ENCODE measurements at places on chromosomes 1 and 21. TPM values are rescaled to one million over a fixed set of nuclear protein-coding genes. Genes with fewer than 3 reads are reported as not detected.

DNA sequence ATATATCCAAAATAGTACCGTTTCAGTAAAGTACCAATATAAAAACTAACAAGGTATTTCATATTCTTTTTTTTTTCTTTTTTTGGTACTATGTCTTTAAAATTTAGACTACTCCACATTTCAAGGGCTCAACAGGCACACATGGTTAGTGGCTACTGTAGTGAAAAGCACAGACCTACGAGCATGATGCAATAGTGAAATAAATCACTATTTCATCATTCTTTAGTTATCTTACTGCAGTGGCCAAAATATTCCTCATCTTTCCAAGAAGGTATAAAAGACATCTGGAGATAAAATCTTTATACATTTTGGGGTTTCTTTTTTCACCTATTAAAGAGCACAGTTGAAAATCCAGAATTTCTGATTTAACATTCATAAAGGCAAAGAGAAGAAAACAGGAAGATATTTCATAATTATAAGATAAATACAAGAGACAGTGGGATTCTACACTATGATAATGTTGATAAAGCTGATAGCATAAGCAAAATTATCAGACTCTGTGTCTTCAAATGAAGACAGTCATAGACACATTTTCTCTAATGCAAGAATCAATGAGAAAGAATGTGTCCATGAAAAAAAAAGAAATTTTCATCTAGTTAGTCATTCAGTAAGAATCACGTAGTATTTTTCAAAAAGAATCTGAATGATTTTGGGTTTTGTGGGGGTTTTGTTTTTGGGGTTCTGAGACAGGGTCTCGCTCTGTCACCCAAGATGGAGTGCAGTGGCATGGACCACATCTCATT is 41.9 kb downstream of the CEP170 start:
- DNase-seq: no peak

DNA sequence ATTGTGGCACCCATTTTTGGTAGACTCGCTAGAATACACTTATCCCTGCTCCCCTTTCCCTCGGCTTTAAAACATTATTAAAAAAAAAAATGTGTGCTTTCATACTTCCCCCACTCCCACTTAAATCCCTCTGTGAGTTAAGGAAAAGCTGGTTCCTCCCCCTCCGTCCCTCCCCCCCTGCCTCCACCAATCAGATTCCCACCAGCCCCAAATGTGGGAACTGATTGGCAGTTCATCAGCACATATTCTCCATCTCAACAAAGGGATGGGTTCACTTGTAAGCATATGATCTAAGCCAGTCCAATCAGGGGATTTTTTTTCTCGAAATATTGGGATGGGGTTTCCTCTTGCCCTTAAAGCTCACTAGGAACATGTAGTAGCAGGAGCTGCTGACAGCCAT is 10.8 kb upstream of the FYB2 start:
- no peak for DNase-seq

DNA sequence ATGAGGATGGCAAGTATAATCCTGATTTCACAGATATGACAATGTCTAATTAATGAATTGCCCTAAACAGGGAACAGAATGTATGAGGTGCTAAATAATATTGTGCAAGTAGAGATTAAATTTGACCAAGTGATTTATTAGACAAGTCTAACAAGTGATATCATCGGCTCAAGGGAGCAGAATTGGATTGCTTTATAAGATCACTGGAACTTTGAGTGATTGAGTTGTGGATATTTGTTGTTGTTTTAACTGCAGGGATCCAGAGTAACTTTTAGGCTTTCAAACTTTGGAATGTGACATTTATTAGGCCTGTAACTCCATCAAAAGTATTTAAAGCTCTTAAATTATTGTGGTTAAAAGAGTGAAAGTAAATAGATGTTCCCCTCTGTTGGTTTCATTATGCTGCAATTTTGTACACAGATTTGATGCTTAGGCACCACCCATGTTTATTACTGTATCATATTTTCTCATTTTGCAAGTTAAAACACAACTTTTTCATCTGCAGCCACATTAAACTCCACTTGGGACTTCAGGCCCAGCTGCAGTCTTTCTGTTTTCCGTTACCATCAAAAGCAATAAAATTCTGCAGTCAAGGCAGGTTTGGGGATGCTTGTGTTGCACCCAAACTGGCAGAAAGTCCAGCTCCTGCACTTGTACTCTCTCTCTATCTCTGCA is 206.6 kb downstream of the HLX start:
- no peak for DNase-seq

Gene KLHDC8A
- total RNA-seq: not detected

- no peak for DNase-seq
These were observed 643.5 kb downstream of the AJAP1 start for GRCh38 chr1:5297886-5298239.

GRCh38 chr1:22645931-22646330 is 2.5 kb downstream of the C1QC start:
- no peak for DNase-seq

DNA sequence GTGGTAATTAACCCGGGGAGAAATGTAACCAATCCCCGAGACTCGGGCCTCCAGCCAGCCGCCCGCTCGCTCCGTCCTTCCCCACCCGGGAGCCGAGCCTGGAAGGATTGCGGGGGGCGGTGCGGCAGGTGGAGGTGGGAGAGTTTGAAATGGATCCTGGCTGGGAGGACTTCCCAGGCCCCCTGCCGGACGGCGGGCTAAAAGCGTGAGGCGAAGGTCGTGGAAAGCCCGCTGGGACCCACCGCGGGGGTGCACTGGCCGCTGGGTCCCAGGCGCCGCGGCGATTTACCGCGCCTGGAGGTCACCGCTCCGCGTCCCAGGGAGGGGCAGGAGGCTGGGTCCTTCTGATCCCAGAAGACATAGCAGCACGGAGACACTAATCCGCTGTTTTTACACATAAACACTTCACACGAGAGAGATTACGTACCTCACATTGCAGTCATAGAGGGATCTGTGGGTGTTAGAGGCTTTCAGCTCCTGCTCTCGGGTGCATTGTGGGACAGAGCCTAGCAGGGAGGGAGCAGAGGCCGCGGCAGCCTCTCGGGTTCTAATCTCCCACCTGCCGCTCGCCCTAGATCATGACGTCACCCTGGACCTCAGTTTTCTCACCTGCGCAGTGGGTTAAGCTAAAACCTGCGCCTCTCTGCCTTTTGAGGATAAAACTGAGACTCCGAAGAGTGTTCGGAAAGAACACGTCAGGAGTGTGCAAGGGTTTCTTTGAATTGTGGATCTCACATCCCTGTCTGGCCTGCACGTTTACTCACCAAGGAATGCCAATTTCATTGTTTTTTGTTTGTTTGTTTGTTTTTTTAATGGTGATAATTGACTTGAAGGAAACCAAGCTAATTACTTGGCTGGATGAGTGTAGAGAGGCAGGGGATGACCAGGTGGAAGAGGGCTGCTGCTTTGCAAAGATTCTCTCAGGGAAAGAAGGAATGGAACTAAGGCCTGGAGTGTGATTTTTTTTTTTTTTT is 17.1 kb upstream of the TMEM9 start:
- peak; percentile 65 for DNase-seq

GRCh38 chr1:233060461-233060994 is 110.1 kb downstream of the NTPCR start:
- no peak for DNase-seq

DNA sequence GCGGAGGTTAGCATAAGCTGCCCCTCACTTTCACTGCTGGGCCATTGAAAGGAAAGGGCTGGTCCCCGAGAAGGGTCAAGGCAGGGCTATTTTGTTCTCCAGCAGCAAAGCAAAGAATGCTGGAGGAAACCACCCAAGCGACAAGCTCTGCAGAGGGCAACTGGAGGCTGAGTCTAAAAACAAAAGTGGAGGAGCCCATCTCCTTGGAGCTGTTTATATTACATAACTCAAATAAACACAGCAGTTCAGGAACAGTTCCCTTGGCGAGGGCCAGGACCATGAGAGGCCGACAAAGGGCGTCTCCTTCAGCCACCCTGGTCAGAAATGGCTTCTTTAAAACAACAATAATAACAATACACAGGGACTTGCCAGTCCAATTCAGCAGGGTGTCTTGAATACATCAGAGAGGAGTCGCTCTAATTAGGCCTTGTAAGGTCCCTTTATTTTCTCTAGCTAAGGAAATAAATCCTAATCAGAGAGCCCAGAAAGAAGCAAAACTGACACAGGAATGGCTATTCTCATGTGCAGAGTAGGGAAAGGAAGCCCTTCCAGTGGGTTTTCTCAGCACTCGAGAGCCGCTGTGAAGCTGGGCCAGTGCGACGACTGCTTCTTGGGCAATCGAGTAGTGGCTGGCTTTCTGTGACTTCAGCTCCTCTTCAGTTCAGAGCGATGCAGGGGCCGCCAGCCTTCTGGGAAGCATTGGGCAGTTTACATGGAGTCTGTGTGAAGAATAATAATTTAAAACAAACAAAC is 57.0 kb upstream of the TARBP1 start:
- no peak for DNase-seq

DNA sequence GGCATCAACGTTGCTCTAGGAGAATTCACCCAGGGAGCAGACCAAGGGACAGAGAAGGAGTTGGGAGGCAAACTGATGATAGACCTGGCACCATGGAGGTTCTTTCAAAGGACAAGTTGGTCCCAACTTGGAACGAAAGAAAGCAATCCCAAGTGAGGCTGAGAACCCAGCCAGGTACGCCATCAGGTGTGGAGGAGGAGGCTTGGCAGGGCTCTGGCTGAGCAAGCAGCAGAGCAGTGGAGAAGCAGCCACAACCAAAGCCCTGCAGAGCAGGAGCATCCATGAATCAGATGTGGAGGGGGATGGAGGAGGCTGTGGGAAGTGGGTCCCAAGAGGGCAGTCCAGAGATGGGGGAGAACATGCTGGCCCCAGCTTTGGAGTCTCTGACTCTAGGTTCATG is 36.3 kb upstream of the RBM15 start:
- no peak for DNase-seq

- no peak for DNase-seq
These were observed 85.0 kb downstream of the ATP1A1 start for GRCh38 chr1:116457946-116458604.

Gene THEM5
- not detected for total RNA-seq

GRCh38 chr1:221963742-221964141 is 221.9 kb upstream of the DUSP10 start:
- no peak for DNase-seq

DNA sequence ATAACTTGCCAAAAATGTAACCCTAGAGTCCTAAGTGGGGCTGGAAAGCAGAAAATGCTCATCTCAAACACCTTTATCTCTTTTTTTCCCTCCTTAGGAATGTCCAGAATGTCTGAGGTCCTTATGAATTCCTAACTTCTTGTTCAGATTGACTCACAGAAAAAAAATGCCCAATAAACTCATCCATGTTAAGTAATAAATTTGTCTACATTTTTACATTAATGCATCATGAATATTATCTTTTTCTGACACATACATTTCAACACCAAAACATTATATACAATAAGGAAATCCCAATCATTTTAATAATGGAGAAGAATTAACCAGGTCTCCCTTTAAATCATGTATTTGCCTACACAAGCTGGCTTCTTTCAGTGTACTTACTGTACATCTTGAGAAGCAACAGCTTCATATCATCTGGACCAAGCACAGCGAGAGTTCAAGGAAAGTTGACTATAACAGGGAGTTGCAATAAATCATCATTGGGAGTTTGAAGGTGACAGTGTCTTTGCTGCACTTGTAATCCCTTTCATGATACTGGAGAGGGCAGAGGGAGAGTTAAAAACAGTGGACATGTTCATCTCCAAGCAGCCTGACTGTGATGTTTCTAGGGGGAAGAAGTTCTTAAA is 565.2 kb downstream of the LTN1 start:
- DNase-seq: no peak

DNA sequence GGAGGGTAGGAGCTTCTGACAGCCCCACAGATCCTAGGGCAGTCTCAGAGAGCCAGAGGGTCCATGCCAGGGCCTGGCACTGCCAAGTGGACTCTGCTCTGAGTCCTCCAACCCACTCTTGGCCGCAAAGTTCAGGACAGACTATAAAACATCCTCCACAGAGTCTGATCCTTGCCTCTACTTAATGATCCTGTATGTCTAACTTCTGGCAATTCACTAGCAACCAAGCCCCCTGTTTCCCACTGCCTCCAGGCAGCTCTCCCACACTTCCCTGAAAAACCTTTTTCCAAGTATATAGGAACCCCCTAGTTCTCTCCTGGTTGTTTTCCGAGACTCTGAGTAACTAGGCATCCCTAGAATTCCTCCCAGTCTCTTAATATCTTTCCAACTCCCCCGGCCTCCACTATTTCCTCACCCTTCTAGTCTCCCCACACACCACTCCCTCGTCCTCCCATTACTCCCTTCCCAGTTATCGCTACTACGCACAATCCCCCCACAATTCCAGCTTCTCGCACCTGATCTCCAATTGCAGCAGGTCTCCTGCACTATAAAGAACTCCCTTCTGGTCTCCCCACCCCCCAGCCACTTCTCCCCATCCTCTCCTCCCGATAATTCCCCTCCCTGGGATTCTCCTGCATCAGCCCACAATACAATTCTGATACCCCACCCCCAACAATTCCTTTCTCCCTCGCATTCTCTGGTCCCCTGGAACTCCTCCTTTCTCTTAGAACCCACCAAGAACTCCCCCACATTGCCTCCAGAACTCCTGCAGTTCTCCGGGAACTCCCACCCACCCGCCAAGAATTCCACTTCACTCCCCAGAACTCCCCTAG is 574 bp downstream of the IGSF9 start:
- no peak for DNase-seq

DNA sequence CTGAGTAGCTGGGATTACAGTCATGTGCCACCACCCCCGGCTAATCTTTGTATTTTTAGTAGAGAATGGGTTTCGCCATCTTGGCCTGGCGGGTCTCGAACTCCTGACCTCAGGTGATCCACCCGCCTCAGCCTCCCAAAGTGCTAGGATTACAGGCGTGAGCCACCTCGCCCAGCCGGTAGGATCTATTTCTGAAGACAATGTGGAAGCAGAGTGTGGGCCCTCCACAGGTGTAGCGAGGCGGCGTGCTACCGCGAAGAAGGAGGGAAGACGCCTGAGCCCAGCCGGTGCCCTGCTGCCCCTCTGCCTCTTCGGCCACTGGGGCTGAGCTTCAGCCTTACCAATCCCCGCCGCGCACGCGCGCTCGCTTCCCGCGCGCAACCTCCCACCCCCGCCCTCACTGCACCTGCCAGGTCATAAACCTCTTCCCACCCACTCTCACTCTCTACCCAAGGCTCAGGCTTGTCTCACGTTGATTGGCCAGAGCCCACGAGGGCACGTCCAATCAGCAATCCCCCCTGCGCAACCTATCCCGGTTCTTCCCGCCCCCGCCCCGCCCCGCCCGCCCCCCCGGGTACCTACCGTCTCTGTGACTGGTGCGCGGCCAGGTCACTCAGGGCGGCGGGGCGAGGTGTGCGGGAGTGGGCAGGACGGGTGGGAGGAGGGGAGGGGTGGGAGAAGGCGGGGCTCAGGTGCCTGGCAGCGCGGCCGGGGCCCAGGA is 409 bp upstream of the HOOK1 start:
- peak; percentile 97 for DNase-seq

Gene PLPPR4
- total RNA-seq: not detected

DNA sequence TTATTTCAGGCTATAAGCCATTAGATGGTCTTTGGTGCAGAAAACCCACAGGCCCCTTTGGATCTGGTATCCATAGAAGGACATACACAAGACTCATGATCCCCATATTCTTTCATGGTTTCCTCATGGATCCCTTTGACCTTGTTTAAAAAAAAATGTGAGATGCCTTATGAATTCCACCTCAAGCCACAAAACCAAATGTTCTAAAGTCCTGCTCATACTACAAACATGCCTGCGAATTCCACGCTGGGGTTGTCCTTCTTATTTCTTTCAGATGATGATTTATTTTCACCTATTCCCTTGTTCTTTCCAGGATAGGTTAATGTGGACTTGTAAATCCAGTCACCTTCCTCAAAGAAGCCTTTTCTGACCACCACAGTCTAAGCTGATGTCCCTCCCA is 256.9 kb upstream of the DPYD start:
- DNase-seq: no peak

GRCh38 chr1:110259770-110260169 is 49.7 kb downstream of the KCNC4 start:
- DNase-seq: no peak

GRCh38 chr1:3847081-3847480 is 9.9 kb downstream of the CEP104 start:
- no peak for DNase-seq
